ENCODE measurements at places on chromosomes 6 and 20.

GRCh38 chr6:131062241-131063027 lies 611 bp downstream of the EPB41L2 start:
- peak; percentile 72 for DNase-seq

DNA sequence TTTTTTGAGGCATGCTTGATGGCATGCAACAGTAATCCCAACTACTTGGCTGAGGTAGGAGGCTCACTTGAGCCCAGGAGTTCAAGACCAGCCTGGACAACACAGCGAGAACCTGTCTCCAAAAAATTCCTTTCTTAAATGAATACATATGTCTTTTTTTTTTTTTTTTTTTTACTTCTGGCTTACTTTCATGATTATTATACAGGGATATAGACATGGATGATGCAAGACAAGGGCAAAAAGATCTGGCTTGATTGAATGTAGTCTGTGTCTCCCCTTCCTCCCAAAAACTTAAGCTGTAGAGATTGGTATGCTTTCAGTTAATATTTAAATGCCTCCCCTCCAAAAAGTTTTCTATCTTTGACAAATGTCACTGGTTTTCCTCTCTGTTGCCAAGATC lies 7.6 kb downstream of the SNX3 start:
- DNase-seq: no peak

DNA sequence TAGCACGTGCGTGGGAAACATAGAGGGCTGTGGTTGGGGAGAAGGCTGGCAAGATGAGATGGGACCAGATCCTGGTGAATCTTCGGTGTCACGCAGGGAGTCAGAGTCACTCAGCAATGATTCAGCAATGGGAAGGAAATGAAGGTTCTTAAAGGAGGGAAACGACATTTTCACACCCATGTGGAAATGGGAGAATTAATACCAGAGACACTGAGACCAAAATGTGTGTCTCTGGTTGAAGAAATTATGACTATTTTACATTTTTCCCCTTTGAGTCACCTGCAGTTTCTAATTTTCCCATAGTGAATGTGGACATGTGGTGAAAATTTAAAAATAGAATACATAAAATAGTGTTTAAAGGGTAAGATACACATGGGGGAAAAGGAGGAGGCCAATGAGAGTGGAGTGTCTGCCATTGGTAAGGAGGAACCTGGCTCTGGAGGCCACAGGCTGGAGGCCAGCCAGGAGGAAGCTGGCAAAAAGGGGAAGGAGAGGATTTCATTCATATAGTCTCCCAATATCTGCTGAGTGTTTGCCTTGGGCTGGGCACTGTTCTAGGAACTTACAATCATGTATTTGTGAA lies 17.5 kb downstream of the NRN1 start:
- DNase-seq: no peak

DNA sequence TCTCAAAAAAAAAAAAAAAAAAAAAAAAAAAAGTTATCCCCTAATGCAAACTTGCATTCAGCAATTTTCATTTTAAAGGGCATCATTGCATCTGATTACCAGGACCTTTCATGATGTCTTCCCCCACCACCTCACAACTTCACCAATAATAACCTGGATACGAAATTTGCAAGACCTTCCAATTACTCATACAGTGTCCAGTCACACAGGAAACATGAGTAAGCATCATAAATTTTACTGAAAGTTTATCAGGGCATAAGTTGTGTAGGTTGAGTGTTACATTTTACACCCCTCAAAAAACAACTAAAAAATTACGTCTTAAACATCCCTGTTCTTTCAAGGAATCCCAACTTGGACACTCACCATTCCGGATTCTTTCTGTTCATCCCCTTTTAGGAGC lies 79.1 kb upstream of the ANKEF1 start:
- DNase-seq: no peak

DNA sequence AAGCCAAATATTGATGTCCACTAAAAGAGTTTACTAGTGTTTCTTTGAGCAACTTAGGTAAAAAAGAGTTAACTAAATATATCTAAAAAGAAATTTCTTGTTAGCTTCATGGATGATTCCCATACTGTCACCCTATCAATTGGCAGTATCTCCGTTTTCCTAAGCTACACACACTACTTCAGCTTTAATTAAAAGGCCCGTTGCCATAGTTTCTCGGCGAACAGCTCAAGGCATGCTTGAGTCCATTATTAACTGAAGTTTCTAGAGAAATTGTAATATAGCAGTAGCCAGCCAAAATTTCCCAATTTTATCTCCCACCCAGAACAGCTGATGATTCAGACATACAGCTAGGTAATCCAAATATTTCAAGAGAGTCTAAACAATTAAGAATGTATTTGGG lies 20.0 kb upstream of the BEND6 start:
- no peak for DNase-seq

DNA sequence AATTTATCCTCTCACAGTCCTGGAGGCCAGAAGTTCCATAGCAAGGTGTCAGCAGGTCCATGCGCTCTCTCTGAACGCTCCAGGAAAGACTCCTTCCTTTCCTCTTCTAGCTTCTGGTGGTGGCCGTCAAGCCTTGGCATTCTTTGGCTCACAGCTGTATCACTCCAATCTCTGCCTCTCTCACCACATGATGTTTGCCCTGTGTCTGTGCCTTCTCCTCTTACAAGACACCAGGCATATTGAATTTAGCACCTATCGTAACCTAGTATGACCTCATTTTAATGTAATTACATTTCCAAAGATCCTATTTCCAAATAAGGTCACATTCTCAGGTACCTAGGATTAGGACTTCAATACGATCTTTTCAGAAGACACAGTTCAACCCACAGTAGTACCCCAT lies 428.5 kb downstream of the CD83 start:
- no peak for DNase-seq

DNA sequence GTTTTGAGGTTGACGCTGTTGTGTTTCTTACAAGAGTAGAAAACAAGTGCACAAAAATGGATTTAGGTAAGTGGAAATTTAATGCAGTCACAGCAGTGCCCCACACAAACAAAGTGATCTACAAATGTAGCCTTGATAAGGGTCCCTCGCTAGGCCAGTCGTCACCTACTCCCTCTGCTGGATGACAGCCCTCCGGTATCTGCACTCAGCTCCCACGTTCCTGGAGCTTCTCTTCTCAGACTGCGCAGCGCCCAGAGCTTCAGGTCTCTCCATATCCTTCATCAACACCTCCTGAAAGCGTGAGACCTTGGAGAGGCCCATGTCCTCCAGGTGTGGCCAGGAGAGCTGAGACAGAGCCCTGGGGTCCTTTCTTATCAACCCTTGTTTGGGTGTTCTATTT lies 58.3 kb upstream of the MAP3K4 start:
- DNase-seq: no peak

All from D341Med (cell line).